Activated CD4-positive, alpha-beta T cell treated with anti-CD3 and anti-CD28 coated beads, Interleukin-2, amount 50 U/mL, for 4 hours (primary cell): ENCODE measurements at places on chromosomes 4 and X.

- DNase-seq: no peak
Observed at GRCh38 chr4:159564615-159565014, 461.7 kb downstream of the RAPGEF2 start.

GRCh38 chr4:30245140-30245539 is 475.0 kb upstream of the PCDH7 start:
- DNase-seq: no peak

DNA sequence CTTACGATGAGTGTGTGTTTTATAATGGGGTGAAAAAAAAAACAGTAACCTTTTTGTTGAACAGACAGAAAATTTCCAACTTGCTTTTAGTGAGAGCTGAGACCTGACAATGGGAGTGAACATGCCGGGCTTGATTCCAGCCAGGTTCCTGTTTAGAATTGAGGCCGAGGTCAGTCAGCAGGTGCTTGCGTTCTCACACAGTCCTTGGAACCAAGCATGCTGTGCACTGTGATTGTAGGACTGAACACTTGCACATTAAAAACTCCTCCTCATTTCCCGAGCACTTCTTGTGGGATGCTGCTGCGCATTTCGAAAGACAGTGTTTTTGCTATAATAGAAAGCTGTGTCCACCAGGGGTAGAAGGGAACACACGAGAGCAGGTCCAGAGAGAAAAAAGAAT is 51.8 kb downstream of the TMEM131L start:
- DNase-seq: no peak

DNA sequence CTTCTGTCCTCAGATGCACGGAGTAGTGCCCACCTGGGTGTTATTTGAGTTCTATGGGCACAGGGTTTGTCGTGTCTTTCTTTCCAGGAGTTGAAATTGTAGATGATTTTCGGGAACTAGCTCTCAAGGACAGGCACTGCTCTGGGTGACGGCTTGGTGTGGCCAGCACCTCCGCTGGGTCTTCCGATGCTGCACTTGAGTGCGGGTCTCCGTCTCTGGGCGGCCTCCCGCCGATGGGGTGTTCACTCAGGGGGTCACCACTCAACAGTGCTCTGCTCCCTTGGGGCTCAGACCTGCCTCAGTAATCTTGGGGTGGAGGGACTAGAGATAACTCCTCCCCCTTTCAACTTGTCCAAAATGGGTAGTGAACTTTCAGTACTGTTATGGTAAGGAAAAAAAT is 2.5 kb downstream of the ZFP92 start:
- no peak for DNase-seq

DNA sequence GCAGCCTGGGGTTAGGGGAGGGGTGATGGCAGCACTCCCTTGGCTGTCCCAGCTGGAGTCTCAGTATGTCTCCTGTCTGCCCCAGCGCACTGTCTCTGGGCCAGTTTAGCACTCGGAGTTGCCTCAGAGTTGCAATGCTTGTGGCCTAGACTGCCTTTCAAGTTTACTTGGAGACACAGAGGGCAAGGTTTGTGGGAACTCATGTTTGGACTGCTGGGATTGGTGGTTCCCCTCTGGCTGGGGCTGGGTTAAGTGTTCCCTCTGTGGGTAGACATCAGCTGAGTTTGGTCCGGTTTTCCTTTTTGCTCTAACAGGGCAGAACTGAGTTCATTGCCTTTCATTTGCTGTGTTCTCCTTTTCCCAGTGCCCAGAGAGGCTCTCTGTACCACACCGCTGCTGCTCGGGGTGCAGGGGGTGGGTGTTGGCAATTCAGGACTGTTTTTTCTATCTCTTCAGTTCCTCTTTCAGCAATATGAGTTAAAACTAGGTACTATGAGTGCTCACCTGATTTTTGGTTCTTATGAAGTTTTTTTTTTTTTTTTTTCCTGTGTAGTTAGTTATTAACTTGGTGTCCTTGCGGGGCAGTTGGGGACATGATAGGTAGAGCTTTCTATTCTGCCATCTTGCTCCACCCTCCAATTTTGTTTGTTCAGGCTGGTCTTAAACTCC is 17.2 kb downstream of the RAB33B start:
- no peak for DNase-seq

DNA sequence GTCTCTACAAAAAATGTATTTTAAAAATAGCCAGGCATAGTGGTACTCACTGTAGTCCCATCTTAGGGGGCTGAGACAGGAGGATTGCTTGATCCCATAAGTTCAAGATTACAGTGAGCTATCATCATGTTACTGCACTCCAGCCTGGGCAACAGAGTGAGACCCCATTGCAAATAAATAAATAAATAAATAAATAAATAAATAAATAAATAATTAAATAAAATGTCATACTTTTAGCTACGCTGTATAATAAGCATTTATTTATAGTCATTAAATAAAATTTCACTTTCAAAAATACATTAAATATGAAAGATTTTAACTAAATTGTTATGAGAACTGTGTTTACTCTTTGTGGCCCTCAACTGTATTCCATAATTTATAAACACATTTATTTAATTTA is 1124.2 kb downstream of the PCDH7 start:
- no peak for DNase-seq

DNA sequence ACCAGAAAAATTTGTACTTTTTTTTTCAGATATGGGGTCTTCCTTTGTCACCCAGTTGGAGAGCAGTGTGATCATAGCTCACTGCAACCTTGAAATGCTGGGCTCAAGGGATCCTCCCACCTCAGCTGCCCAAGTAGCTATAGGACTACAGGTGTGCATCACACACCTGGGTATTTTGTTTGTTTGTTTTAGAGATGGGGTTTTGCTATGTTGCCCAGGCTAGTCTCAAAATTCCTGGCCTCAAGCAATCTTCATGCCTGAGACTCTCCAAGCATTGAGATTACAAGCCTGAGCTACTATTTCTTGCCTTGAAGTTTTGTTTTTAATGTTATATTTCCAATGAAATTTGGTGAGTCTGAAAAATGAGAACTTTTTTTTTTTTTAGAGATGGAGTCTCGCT is 847.8 kb downstream of the TRIML1 start:
- DNase-seq: no peak

DNA sequence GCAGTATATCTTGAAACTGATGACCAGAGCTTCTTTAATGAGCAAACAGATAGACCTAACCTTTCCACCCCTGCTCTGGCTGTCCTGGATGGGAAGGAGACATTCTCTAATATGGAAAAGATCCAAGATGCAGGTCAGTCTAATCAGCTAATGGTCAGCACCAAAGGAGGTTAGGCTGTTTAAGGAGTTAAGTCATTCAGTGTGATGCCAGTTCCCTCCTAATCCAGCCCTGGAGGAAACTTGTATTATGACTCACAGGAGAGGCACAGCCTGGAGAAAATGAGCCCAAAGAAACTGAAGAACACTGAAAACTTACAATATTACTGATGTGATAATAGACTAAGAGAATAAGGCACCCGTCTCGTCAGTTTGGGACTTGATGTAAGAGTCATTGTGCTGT is 323.0 kb downstream of the HNRNPD start:
- DNase-seq: no peak

GRCh38 chr4:18250564-18250963 is 229.0 kb upstream of the LCORL start:
- no peak for DNase-seq

DNA sequence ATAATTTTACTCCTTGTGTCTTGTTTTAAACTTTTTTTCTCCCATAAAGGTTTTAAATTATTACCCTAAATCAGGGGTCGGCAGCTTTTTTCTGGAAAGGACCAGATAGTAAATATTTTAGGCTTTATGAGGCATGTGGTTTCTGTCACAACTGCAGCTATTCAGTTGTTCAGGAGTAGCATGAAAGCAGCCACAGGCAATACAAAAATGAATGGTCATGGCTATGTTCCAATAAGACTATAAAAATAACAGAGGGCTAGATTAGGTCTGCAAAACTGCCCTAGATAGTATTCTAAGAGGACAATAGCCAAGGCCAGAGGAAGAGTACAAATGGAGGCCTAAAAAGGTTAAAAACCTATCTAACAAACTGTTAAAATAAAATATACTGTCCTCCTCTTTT is 24.6 kb downstream of the HERC5 start:
- DNase-seq: no peak

GRCh38 chrX:37767430-37767829 is 12.4 kb upstream of the CYBB start:
- no peak for DNase-seq

GRCh38 chr4:83080561-83080960 is 34.0 kb downstream of the PLAC8 start:
- DNase-seq: no peak

- no peak for DNase-seq
Observed at GRCh38 chr4:172141025-172141424, 327.8 kb downstream of the GALNTL6 start.

- no peak for DNase-seq
Observed at GRCh38 chrX:131725001-131725654, 181.3 kb downstream of the OR13H1 start.

GRCh38 chrX:72308566-72309296 is 3.0 kb upstream of the CITED1 start:
- DNase-seq: no peak
